ENCODE measurements at places on chromosomes 16 and 17.

DNA sequence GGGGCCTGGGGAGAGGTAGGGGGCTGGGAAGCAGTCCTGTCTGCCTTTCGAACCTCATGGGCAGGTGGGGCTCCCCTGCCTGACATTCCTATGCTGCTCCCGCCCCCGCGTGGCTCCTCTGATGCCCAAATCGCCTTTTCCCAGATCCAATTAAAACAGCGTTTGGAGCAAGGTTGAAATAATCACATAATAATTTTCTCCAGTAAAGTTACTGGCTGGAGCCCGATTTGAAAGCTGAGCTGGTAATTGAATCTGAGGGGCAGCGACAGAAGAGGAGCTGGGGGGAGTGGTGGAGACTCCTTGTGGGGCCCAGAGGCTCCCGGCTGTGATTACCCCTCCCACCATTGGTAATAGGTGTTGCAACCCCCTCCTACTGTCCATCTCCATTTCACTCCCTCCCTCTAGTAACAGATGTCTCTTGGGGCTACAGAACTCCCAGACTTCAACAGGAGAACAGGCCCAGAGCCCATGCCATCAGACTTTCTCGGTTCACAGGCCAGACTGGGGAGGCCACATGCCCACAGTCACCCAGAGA lies 38.9 kb upstream of the C1QL1 start:
- DNase-seq = no peak

- DNase-seq = no peak
These were observed 13.9 kb downstream of the SNN start for GRCh38 chr16:11681976-11682654.

DNA sequence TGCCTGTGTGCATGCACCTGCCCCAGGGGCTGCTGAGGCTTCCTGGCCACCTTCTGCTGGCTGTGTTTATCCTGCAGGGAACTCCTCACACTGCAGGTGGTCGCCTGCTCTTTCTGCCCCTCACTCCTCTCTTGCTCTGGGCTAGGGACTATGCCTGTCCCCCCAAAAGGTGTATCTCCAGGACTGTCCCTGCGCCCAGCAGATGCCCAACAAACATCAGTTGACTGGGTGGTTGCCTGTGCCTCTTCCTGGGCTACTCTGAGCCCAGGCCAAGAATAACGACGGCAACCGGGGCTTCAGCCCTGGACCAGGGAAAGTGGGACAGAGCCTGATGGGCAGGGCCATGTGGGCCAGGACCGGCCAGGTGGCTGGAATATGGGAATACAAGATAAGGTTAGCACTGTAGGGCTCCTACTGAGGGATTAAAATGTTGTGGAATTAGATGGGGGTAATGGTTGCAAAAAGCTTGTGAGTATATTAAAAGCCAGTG lies 55.4 kb downstream of the VAC14 start:
- no peak for DNase-seq

DNA sequence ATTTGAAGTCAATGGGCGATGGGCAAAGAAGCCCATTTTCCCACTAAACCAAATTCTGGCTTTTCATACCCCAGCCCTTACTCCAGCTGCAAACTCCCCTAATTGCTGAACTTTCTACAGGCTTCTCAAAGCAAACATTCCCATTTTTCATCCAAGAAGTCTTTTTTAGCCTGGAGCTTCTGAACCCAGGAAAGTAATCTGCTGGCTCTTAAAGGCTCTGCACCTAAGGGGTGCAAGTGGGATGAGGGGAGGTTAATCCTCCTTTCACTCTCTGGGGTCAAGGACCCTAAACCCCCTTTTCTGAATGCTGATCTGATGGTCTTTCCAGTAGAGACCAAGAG lies 2.4 kb downstream of the HOXB7 start:
- DNase-seq = no peak

GRCh38 chr16:88383401-88384221 lies 852 bp downstream of the ZNF469 start:
- DNase-seq = no peak

DNA sequence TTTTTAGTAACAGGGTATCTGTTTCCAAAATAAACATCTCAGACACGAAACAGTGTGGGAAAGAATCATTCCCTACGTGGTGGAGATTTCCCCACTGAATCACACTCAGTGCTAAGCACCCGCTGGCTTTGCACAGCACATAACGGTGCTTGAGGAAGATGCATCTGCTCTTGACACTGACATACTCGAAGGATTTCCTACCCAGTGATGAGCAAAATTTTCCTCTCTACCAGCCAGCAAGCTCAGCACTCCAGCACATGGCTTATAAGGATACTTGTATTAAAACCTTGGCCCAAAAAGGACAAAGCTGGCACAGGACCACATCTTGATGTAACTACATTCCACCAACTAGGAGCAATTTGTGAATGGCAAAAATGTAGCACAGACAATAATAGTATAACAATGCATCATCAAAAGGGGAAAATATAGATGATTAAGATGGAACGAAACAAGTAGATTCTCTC lies 59.0 kb downstream of the ANKFY1 start:
- no peak for DNase-seq

GRCh38 chr16:24624102-24624501 lies 84.7 kb downstream of the RBBP6 start:
- no peak for DNase-seq

DNA sequence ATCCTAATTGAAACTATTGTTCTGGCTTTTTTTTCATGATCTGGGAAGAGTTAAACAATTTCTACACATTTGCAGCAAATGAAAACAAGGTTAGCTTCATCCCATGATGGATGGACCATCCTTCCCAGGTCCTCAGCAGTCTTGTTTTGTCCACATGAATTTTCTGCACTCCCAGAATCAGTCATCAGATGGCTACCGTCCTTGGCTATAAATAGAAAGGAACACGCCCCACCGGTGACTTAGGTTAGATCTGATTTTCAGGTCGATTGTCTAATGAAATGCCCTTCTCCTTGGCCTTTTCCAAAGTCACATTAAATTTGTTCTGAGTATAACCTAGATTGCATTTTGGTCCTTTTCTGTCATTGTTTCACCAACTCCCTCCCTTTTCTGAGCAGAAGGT lies 41.4 kb upstream of the NOL11 start:
- DNase-seq = no peak

- DNase-seq = no peak
These were observed 29.0 kb downstream of the KDM8 start for GRCh38 chr16:27232061-27232900.

DNA sequence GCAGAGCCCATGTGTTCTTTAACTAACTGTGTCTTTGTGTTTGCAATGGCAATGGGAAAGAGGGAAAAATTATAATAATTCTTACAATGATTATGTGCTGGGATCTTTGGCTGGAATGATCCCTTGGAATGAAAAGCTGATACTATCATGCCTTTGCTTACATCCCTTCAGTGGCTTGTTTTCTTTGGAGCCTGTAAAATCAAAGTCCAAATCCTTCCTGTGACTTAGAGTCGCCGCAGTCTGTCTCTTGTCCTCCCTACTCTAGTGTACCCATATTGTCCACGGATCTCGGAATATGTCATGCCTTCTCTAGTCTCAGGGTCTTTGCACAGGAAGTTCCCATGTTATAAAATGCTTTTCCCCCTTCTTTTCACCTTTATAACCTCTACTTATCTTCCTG lies 111.7 kb upstream of the MAF start:
- DNase-seq = no peak

DNA sequence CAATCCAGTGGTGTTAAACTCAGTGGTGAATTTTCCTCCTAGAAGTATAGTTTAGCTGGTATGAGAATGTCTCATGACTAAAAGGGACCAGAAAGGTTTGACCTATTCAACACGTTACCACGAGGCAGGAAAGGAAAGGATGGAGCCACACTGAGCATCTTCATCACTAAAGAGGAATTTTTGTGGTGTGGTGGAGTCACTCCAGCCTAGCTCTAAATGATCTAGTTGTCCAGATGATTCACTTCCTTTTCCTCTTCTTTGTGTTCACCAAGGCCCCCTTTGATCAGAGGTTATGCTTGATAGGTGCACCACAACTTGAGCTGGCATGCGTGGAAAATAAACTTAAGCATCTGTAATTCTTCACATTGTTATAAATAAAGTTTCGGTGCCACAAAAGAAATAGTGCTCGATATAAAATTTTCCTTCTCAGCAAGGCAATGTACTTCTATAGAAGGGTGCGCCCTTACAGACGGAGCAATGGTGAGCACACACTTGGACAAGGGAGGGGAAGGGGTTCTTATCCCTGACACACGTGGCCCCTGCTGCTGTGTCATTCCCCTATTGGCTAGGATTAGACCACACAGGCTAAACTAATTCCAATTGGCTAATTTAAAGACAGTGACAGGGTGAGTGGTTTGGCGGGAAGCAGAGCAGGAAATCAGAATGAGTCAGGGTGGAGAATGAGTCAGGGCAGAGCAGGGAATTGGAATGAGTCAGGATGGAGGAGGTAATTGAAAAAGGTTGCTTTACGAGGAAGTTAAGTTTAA lies 254.6 kb downstream of the HS3ST3A1 start:
- DNase-seq = no peak

DNA sequence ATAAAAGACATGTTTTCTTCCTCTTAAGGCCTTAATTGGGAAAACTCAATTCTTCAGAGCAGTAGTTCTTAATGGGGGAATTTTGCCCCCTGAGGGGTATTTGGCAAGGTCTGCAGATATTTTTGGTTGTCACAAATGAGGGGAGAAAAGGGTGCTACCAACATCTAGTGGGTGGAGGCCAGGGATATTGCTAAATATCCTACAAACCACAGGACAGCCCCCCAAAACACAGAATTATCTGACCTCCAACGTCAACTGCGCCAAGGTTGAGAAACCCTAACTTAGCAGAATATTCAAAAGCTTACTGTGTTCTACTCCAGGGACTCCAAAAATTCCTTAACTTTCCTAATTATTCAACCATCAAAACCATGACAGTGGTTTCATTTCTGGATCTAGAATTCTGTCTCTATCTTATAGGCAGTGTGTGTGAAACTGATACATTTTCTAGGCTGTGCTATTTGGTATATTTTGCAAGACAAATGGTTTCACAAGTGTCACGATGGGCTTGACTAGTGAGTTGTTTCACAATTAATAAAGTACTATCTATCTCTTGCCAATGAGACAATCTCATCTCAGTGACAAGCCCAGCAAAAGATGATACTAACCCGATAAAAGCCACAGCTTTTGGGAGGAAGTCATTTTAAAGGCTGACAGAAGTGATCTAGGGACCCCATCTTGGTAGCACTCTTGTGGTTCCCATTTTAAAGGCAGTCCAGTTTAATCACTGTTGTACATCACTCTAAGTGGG lies 14.7 kb downstream of the TXNDC11 start:
- no peak for DNase-seq

GRCh38 chr17:3590231-3590630 lies 19.0 kb downstream of the TRPV1 start:
- DNase-seq = no peak

- no peak for DNase-seq
These were observed 28.3 kb upstream of the TENT4B start for GRCh38 chr16:50124769-50125168.

- no peak for DNase-seq
These were observed 7.3 kb downstream of the GNA13 start for GRCh38 chr17:65049085-65049756.

GRCh38 chr17:81234940-81235821 lies 3.7 kb downstream of the TEPSIN start:
- no peak for DNase-seq

DNA sequence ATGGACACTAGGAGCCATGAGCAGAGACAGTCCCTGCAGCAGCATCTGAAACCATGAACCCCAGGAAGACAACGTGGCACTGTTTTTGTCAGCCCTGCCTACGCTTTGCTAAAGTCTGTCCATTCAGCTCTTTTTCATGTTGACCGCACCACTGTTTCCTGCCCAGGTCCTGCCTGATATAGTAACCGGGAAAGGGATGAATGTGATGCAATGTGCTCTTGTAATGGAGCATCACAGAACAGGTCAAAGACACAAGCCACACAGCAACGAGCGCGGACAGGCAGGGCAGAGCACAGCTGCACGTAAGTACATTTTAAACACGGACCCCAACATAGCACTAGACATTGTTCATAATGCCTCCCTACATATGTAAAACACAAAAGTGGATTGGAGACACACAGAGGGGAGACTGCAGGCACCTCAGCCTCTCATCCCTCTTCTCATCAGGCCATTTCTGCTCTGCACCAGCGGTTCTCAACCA lies 16.9 kb upstream of the TNFRSF13B start:
- no peak for DNase-seq

- no peak for DNase-seq
These were observed 285.4 kb upstream of the PMFBP1 start for GRCh38 chr16:72457243-72457940.

GRCh38 chr16:78566397-78567073 lies 467.1 kb downstream of the WWOX start:
- no peak for DNase-seq

- DNase-seq = no peak
These were observed 6.2 kb upstream of the ZFHX3 start for GRCh38 chr16:73054125-73054484.

GRCh38 chr16:11494433-11494832 lies 92.3 kb downstream of the LITAF start:
- DNase-seq = no peak

GRCh38 chr16:83541231-83541630 lies 266.5 kb upstream of the HSBP1 start:
- no peak for DNase-seq

GRCh38 chr17:6548578-6549330 lies 7.6 kb downstream of the PITPNM3 start:
- no peak for DNase-seq

- no peak for DNase-seq
These were observed 751 bp downstream of the DCAF7 start for GRCh38 chr17:63550817-63551639.

- DNase-seq = no peak
These were observed 487 bp downstream of the POLG2 start for GRCh38 chr17:64496348-64496785.

DNA sequence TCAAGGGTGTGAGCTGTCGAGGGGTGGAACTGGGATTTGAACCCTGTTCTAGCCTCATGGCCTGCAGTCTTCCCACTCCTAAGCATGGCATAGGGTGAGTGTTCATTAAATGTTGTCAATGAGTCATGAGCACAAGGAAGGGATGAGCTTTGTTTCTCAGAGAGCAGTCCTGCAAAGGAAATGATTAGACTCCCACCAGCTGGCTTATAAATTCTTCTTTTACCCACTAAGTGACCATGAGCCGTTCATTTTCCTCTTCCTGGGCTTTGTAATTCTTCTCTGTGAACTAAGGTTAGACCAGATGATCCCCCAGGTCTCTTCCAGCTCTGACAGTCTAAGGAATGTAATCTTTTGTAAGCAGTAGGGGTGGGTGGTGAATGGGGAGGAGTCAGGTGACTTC lies 47.9 kb upstream of the HNF1B start:
- DNase-seq = no peak

- DNase-seq = no peak
These were observed 16.5 kb upstream of the EEF2K start for GRCh38 chr16:22189473-22190080.
